ENCODE measurements at places on chromosomes 6 and 20.

- DNase-seq, result no peak
Measured at GRCh38 chr6:143068001-143068400, 7.3 kb downstream of the AIG1 start.

DNA sequence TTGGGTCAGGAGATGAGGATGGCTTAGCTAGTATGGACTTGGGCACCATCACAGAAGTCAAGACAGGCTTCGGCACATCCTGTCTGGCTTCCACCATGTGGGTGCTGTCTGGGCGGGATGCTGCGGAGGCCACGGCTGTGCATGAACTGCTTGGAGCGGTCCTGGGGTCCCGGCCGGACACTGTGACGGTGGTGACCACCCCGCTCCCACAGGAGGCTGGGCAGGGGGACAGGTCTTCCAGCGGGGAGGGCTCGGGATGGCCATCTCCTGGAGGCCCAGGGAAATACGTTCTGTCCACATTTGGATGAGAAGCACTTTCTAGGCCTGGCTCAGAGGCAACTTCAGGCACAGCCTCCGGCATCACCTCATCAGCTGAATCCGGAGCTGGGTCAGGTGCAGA lies 32.1 kb upstream of the TCFL5 start:
- no peak for DNase-seq

DNA sequence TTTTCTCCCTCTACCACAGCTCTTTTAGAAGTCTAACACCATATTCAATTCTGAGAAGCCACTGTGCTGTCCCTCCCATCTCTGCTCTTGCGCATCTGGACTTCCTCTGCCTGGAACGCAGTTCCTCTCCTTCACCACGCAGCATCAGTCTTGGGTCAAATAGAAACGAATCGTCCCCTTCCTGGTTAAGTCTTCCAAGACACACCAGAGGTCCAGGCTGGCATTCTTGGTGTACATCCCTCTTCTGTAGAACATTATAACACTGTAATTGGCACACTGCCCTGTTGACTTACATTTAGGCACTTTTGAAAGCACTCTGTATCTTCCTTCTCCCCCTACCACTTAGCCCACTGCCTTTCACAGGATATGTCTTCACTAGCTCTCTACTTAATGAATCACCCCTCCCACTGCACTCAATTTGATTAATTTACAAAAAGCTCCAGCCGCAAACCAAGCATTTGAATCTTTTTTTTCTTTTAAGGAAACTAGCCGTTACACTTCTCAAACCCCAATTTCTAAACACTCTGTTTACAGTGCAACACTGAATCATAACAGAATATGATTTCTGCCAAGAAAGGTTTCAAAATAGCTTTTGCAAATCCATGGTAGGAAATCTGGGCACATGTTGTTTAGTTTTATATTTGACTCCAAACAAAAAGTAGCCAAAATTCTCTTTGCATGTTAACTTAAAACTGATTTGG lies 140.8 kb upstream of the CARMIL1 start:
- peak; percentile 98 for DNase-seq

DNA sequence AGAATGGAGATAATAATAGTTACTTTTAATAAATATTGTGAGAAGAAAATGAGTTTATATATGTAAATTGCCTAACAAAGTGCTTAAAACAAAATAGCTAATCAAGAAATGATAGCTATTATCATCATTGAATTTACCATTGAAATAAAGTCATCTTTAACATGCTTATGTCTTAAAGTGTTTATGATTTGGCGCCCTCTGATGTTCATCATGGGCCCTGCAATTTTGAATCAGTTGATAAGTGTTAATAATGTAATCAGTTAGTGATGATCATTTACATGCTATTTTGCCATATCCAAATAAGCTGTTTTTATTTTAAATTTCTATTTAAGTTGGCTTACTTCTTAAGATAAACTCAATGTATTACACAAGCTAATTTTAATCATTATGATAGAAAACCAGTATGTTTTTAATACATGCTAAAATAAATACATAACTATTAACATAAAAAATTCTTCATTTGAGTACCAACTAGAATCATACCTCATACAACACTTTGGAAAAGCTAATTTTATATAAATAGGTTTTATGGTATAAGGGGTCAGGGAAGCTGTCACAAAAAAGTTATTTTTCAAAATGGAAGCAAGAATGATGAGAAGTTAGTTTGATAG lies 39.2 kb upstream of the TPD52L1 start:
- DNase-seq, result peak; percentile 61

DNA sequence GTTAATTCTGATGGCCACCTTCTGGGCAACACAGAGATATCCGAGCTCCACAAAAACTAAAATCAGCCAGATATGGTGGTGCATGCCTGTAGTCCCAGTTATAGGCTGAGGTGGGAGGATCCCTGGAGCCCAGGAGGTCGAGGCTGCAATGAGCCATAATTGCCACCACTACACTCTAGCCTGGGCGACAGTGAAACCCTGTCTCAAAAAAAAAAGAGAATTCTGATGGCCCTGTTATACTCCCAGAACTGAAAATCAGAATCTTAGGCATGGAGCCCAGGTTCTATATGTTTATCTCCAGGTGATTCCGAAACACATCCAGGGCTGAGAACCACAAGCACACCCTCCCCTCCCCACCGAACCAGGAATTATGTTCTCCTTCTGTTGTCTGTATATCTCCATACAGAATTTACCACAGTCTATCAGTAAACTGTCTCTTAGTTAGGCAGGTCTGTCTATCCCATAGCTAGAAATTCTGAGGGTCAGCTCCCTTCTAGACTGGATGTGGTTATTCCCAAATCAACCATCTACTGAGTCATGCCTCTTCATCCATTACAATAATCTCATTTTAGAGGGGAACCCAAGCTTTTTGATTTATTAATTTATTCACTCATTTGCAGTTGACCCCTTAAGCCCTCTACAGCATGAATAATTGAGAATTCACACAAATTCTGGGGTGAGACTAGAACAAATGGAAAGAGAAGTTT lies 24.8 kb upstream of the CCND3 start:
- no peak for DNase-seq

DNA sequence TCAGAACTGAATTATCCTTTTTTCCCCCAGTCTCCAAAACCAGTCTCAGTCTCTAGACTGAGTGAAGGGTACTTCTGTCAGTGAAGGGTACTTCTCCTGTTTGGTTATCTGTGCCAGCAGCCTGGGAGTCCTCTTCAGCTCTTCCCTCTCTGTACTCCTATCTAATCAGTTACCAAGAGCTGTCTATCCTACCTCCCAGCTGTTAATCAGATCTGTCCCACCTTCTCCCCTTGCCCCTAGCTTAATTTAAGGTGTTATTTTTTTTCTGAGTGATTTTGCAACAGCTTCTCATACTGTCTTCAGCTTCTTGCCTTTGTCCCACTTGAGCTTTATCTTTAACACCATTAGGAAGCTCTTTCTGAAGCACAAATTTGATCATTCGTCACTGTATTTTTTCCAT lies 491.9 kb upstream of the SOX4 start:
- no peak for DNase-seq

- DNase-seq, result peak; percentile 25
Measured at GRCh38 chr6:140711019-140711613, 1336.7 kb upstream of the CITED2 start.

DNA sequence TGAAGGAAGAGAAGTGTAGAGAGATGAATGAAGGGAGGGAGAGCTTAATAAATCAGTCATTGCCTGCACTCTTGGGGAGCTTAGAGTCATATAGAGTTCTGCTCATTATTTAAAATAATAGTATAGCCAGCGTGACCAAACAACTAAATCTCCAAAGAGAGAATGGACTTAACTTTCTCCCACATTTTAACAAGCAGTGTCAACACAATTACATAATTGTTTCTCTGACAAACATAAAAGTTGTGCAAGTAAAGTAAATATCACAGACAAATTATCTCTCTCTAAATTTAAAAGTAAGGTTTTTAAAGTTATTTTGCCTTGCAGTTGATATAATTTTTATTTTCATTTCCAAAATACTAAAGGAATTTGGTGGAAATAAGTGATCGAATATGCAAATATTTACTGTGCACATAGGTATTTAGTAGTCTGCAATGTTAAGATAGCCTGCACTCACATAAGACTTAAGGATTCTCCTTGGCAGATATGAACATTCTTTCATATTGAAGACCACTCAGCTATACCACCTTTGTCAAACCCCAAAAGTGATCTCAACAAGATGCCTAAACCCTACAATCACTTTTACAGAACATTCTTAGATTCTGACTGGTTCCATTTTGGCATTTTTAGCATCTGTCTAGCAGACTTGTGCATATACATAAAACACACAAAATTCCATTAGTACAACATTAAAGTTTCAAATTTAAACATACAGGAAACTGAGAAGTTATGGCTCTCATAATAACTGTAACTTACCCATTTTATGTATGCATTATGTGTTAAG lies 67.7 kb downstream of the KIF6 start:
- no peak for DNase-seq

- DNase-seq, result no peak
Measured at GRCh38 chr20:19557291-19557690, 200.8 kb upstream of the RIN2 start.

DNA sequence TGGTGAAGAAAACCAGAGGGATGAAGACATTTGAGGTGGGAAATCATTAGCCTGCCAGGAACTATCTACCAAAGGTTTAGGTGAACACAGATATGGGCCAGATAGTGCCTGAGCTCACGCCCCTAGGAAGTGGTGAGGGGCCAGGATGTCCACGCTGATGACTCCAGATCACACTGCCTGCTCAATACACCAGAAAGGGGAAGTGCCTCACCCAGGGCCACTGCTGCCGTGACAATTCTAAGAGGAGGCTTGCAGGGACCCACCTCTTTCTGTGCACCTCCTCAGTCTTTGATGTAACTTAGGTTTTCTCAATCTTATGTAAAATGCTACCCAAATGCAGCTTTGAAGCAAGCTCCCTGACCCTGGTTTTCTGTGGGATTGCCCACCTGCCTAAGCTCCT lies 5.4 kb upstream of the RAB44 start:
- DNase-seq, result peak; percentile 98

GRCh38 chr20:62437927-62438326 lies 10.6 kb upstream of the RBBP8NL start:
- no peak for DNase-seq

- DNase-seq, result no peak
Measured at GRCh38 chr20:53004267-53004813, 32.2 kb downstream of the TSHZ2 start.

GRCh38 chr6:53029257-53029656 lies 34.2 kb upstream of the GSTA4 start:
- DNase-seq, result no peak

DNA sequence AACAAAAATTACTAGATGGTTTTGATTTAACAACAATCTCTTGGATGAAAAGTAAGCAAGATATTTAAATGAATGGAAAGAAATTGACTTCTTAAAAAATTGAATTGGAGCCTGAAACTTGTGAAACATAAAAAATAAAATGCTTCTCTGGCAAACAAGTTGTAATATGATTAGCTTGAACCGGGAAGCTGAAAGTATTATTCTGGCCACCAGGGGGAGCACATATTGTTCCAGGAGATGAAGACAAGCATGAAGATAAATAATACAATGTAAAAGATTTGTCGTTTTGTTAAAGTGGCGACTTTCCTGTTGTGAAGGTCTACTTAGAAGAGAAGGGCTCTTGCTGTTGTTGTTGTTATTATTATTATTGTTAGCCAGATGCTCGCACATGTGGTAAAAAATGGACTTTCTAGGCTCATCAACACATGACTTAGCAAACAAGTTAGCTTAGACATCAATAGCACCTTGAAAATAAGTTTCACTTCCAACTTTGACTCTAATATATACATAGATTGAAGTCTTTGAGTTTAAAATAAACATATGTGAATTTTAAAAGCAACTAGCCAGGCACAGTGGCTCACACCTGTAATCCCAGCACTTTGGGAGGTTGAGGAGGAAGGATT lies 14.2 kb downstream of the PAX1 start:
- DNase-seq, result peak; percentile 22

DNA sequence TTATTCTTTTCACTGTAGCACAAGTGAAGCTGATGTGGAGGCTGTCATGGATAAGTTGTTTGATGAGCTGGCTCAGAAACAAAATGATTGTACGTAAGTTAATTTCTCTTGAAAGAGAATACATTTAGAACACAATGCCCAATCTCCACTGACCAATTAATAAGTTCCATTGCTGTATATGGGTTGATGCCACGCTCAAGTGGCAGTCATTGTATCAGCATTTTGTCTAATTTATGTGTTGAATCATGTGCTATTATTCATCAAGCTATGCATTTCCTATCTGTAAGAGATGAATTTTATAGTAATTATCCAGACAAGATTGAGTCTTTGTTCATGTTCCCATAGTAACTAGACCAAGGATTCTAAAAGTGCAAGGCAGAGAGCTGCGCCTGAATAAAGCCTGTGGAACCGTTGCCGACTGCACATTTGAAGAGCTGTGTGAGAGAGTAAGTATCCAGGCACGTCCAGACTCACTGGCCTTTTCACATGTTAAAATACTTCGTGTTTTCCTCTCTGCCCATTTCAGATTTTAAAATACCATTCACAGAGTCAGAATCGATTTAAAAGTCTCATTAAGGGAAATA lies 83.8 kb upstream of the FOXO3 start:
- no peak for DNase-seq

- peak; percentile 67 for DNase-seq
Measured at GRCh38 chr6:593139-593906, 63.6 kb downstream of the HUS1B start.

DNA sequence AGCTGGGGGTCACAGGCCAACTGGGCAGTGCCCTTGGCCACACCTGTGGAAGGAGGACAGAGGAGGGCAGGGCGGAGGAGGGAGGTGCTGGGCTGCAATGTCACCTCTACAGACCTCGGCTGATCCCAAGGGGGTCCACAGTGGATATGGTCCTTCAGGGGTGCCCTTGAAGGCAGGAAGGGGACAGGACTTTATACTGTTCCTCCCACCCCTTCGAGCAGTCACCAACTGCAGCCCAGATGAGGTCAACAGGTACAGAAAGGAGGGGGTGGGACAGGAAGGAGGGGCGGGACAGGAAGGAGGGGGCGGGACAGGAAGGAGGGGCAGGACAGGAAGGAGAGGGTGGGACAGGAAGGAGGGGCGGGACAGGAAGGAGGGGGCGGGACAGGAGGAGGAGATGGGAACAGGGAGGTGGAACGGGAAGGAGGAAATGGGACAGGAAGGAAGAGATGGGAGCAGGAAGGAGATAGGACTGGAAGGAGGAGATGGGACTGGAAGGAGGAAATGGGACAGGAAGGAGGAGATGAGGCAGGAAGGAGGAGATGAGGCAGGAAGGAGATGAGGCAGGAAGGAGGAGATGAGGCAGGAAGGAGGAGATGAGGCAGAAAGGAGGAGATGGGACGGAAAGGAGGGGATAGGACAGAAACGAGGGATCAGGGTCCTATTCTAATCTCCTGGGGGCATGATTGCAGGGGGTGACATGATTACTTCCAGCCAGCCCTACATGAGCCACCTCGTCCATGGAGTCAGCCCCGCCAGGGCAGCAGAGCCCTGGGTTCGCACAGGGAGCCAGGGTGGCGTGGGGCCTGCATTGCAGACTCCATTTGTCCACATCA lies 19.4 kb upstream of the MRGBP start:
- DNase-seq, result no peak
